ENCODE measurements at places on chromosomes 13 and 19. TPM values are rescaled to one million over a fixed set of nuclear protein-coding genes. Genes with fewer than 3 reads are reported as not detected.

DNA sequence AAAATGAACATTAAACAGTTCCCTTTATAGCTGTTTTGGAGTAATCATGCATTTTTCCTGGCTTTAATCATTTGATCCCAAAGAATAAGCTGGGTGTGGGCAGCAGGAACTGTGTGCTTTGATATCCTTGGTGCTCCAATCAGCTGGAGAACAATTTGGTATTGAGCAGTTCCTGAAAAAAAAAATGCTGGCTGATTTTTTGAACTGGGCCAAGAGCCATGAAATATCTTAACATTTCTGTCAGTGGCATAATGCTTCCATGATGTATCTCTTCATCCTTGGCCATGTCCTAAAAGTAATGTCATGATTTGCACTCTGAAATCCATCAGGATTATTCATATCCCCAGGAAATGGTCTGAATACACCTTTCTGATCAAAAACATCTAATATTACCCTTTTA, 134.7 kb downstream of the LHFPL6 start:
- DNase-seq, result no peak

DNA sequence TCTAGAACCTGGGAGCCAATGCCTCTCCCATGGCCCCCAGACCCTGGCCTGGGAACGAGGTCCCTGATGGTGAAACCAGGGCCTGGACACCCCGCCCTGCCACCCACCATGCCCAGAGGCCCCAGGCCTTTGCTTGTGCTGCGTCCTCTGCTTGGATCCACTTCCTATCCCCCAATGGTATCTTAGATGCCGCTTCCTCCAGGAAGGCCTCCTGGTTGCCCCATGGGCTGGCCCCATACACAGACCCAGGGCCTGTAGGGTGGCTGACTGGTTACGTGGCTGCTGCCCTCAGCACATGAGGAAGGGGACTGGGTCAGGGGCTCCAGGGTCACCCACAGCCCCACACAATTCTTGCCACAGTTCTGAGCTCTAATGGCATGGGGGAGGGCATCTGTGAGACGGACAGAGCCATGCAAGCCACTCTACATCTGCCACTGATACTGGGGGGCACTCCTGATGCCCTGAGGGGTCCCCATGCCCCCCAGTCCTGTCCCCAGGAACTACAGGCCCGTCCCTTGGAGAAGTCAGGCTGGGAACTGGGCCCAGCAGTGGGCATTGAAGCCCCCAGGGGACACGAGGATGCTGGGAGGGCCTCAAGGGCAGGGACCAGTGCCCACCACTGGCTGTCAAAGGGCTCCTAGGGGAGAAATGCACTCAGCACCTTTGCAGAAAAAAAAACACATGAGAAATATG, 5.0 kb downstream of the RPL36 start:
- no peak for DNase-seq

GRCh38 chr19:55467236-55468053, 2.9 kb upstream of the C19orf85 start:
- peak; percentile 88 for DNase-seq

- peak; percentile 11 for DNase-seq
Measured at GRCh38 chr19:50896591-50897190, 14.5 kb downstream of the KLK4 start.

DNA sequence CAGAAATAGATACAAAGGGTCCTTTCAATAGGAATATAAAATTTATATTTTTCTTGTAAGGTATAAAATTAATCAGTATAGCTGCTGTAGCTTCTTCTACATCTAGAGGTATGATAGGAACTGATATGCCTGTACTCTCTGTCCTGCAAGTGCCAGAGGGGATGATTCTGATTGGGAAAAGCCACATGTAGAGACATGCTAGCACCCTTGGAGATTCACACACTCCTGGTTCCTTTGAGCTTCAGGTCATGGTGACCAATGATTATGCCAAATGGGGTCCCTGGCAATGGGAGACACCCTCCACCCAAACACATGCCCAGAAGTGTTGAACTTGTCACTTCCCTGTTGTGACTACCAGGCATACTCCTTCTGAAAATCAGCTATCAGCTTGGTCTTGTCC, 14.7 kb upstream of the METTL21C start:
- no peak for DNase-seq

DNA sequence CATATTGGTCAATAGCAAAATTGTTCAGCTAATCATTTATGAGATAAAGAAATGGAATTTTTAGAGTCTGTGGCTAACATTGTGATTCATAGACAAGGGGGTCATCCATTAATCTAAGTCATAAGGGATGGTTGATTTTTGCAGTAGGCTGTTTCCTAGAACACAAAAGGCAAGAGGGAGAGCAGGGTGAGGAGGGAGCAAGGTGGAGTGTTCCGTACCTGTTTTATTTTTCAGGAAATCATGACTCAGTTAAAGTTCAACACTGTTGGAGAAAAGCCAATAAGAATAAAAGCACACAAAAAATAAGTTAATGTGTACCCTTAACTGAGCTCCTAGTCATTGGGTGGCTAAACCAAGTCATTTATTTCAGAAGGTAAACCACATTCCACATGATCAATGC, 512.4 kb upstream of the ATXN8OS start:
- DNase-seq, result no peak

GRCh38 chr13:39616087-39616694, 13.2 kb upstream of the LHFPL6 start:
- no peak for DNase-seq

Gene PDX1
- total RNA-seq, result not detected

Gene PAK4
- total RNA-seq, result 19.4 TPM

Gene ZNF208
- total RNA-seq, result 2.1 TPM
